Umbilical cord (tissue), 2 donors: ENCODE measurements at places on chromosomes 6 and 20. TPM values are rescaled to one million over a fixed set of nuclear protein-coding genes. Genes with fewer than 3 reads are reported as not detected.

DNA sequence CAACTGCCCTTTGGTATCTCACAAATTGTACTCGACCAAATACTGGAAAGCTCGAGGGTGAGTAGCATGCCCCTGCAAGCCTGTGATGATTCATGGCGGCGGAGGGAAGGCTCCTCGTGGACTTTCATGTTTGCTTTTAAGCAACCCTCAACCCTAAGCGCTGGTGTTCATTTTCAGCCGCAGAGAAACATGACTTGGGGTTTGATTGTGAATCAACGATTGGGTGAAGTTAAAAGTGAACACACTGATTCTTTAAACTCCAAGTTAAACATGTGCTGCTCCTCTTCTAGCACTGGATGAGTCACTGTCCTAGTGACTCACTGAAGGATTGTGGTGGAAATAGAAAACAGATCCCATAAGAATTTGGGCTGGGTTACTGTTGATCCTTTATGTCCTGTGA is 8.3 kb downstream of the CD109 start:
- peak; percentile 90 for DNase-seq

- DNase-seq: peak; percentile 77
Observed at GRCh38 chr6:47168180-47168579, 126.0 kb upstream of the ADGRF1 start.

- no peak for DNase-seq
Observed at GRCh38 chr6:3273707-3274521, 15.2 kb downstream of the PSMG4 start.

GRCh38 chr20:19008497-19008896 is 194.9 kb downstream of the SCP2D1 start:
- DNase-seq: no peak

DNA sequence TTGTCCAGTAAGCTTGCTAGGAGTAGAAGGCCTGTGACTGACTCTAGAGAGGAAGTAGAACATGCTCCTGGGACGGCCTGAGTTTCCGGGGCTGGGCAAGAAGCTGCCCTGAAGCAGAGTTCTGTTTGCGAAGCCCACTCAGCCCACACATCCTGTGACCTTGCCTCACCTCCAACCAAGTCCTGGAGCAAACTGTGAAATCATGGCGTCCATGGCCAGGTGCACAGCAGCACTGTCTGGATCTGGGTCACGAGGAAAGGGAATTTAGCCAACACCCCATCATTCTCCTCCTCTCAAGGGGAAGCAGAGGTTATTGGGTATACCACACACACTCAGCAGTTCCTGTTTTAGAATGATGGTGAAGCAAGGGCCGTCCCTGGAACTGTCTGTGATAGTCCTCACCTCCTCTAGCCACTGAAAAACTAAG is 87.5 kb downstream of the CRYBG1 start:
- no peak for DNase-seq

The PRRT1 gene
- total RNA-seq: 1.2 TPM

The KIAA1755 gene
- total RNA-seq: 4.3 TPM

DNA sequence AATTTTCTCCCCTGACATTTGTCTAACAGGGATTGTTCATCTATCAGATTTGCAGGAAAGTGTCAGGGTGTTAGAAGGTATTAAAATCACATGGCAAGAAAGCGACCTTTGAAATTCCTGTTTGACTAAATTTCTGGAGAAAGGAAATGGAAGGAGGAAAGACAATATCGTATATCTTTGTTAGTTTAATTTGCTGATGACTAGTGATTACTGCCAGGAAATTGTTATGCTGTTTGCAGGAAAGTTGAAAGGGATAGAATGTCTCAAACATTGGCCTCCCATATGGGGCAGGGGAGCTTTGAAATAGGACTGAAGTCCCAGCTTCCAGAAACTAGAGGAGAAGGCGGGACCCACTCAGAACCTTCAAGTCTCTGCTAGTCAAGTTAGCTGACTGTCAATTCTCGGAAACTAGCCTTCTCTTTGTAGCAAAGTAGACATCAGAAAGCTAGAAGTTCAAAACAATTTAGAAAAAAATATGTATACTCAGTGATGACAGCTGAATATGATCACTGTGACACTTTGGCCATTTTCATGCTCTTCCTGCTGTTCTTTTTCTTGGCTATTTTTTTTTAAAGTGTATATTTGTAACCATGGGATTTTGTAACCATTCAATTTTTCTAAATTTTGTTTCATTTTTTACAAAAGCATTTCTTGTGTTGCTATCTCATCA is 53.4 kb upstream of the RALGAPA2 start:
- no peak for DNase-seq

DNA sequence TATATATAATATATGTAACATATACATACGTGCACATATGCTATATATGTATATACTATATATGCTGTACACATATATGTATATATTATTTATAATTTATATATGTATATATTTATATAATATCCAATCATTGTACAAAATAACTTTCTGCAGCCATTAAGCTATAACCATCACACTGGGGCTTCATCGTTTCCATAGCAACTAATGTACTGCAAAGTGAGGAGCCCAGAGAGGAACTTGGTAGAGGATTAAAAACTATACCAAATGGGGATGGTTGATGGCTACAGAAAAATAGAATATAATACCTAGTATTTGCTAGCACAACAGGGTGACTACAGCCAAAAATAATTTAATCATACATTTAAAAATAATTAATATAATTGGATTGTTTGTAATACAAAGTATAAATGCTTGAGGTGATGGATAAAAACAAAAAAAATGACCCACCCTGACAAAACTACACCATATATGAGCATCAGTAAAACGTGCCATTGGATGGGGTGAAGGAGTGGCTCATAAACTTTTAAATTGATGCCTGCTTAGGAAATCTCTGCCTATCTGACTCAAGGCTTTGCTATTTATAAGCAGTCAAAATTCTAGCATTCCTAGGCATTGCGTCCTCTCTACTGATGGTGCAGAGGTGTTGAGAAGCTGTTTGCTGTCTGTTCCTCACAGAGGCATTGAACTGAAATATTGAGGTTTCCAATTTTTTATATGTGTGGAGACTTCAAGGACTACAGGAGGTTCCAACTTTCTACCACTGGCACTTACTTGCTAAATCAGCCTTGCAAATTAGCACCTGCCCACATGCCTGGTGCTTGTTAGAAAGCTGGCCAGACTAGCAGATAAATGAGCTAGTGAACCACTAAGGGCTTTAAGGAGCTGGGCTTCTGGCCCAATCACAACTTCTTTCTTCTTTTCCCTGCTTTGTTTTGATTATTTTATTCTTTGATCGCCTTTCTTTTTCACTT is 190.1 kb downstream of the SCP2D1 start:
- DNase-seq: no peak

DNA sequence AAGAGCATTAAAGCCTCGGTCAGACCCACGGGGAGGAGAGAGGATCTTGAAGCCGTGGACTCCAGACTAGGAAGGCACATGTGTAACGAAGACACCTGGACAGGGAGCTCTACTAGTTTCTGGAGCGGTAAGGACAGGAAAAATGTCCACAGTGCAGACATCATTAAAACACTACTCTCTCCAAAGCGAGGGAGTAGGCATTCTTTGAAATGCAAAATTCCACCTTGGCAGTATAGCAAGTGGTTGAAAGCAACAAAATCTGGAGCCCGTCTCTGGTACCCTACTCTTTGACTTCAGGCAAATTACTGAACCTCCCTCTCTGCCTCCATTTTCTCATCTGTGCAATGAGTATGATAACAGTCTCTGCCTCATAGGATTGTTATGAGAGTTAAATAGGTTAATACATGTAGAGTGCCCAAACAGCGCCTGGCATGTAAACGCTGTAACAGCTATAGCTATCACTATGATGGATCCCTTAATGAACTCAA is 408 bp upstream of the CRIP3 start:
- DNase-seq: no peak

GRCh38 chr20:32329817-32330554 is 28.1 kb upstream of the ASXL1 start:
- no peak for DNase-seq

- no peak for DNase-seq
Observed at GRCh38 chr6:12717356-12717755, 789 bp downstream of the PHACTR1 start.
